ENCODE measurements at places on chromosomes 3 and 15. TPM values are rescaled to one million over a fixed set of nuclear protein-coding genes. Genes with fewer than 3 reads are reported as not detected.

GRCh38 chr3:114093596-114093995, 37.1 kb downstream of the QTRT2 start:
- no peak overlapping the region for H3K27ac ChIP-seq
- H3K36me3 ChIP-seq: no peaks in the 10 kb centered on the region
- no peaks in the 10 kb centered on the region for H3K4me1 ChIP-seq
- H3K27me3 ChIP-seq: no peaks in the 10 kb centered on the region
- no peak overlapping the region for H3K4me3 ChIP-seq
- DNase-seq: no peak

DNA sequence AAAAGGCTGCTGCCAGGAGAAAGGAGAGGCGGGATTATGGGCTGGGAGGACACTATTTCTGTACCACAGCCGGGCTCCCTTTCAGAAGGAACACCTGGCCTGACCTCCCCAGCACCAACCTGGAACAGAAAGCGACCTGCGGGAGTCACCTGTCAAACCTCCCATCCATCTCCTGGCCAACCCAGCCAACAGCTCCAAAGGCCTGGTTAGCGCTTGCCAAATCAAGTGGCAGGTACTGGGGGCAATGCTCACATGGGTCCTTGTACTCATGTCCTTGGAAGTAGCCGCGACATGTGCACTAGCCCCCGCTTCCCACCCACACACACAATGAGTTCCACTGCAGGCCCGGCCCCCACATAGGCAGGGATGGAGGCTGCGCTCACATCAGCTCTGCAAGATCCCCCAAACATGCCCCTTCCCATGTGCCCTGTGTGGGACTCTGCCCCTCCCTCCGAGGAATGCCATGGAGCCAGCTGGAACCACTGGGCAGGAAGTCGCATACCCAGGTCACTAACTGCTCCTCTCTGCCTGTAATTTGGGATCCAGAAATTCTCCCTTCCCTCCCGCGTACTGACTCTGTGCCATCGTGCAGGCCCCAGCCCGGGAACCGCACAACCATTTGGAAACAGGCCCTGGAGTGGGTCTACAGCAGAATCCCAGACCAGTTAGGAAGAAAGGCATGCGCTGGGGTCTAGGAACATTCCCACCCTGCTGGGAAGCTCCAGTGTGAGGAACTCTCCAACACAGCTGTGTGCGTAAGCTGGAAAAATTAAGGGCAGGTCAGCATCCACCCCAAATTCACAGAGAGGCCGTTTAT, 98.9 kb downstream of the LRIG1 start:
- H3K27ac ChIP-seq: no peak overlapping the region
- no peak for DNase-seq
- no peaks in the 10 kb centered on the region for H3K36me3 ChIP-seq
- H3K4me3 ChIP-seq: no peak overlapping the region
- no peaks in the 10 kb centered on the region for H3K27me3 ChIP-seq

- no peaks in the 10 kb centered on the region for H3K27me3 ChIP-seq
- no peaks in the 10 kb centered on the region for H3K36me3 ChIP-seq
- peaks cover 9% of the 10 kb centered on the region for H3K4me1 ChIP-seq
- DNase-seq: no peak
These were observed 178.6 kb upstream of the TRIM42 start for GRCh38 chr3:140499114-140499757.

DNA sequence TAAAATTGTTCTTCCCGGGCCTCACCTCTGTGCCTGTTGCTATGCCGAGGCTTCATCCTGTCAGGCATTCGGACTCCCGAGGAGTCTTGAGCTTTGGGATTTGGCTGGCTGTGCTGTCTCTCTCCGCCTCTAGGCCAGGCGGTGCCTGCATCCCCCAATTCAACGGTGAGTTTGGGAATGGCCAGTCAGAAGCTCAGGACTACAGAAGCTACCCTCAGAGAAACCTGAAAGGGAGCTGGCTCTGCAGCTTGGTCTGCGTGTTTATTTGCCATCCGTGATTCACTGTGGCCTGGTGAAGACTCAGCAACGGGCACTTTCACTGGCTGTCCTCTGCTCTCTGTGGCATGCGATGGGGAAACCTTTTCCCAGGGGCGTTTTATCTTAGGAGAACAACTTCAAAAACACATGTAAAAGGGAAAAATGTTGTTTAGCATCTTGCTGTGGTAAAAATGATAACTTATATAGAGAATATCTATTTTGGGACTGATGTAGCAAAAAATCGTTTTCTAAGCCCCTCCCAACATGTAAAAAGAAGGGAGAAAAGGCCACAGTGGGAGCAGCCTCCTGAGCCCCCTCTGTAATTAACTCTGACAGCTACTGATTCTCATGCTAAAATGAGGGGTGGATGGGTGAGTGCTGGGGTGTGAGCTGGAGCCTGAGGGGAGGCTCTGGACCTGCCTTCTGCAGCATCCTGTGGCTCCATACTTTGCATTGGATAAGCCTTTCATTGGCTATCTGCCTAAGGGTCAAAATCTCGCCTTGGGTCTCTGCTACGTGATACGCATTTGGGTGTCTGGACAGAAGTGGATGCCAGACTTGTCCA, 103.4 kb upstream of the KLHL25 start:
- DNase-seq: no peak
- no peak overlapping the region for H3K4me3 ChIP-seq
- no peak overlapping the region for H3K27ac ChIP-seq
- no peaks in the 10 kb centered on the region for H3K27me3 ChIP-seq
- H3K36me3 ChIP-seq: no peaks in the 10 kb centered on the region

- H3K27ac ChIP-seq: no peak overlapping the region
- H3K4me3 ChIP-seq: no peak overlapping the region
- no peaks in the 10 kb centered on the region for H3K36me3 ChIP-seq
- no peaks in the 10 kb centered on the region for H3K4me1 ChIP-seq
These were observed 50.0 kb upstream of the ARHGEF26 start for GRCh38 chr3:154071146-154071545.

ITPKA gene
- total RNA-seq: 0.51 TPM

SLC22A13 gene
- 0.25 TPM for total RNA-seq

PRR23E gene
- not detected for total RNA-seq

COL6A5 gene
- total RNA-seq: not detected

STRIT1 gene
- not detected for total RNA-seq
